Activated naive CD8-positive, alpha-beta T cell treated with anti-CD3 and anti-CD28 coated beads, Interleukin-2, amount 10 ng/mL, durations not matched to agents 7 days and 5 days (primary cell): ENCODE measurements at places on chromosomes 2 and 18. TPM values are rescaled to one million over a fixed set of nuclear protein-coding genes. Genes with fewer than 3 reads are reported as not detected.

GRCh38 chr2:69437751-69438154 is 518 bp upstream of the NFU1 start:
- H3K4me1 ChIP-seq: peaks cover 26% of the 10 kb centered on the region
- H3K27me3 ChIP-seq: no peaks in the 10 kb centered on the region
- H3K27ac ChIP-seq: peak overlapping the region; percentile 95
- peaks cover 15% of the 10 kb centered on the region for H3K36me3 ChIP-seq
- peak overlapping the region; percentile 84 for H3K4me3 ChIP-seq

DNA sequence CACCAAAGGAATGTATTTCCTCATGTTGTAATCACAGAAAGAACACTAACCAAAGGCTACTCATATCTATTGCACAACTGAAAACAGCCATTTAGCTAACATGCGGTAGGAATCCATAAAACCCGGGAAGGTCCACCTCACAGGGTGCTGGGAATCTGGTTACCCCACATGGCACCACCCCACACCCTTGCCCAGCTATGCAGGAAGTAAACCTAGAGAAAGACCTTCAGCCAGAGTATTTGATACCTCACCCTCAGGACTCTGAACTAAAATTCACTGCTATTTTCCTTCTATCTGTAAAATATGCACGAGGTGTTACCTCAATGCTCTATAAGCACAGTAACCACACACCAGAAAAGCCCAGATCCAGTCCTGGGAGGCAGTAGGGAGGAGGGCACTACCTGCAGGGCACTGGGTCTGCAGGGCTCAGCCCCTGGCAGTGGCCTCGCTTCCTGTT is 45.8 kb downstream of the PTPN2 start:
- no peak for DNase-seq
- H3K27me3 ChIP-seq: no peaks in the 10 kb centered on the region
- peaks cover 37% of the 10 kb centered on the region for H3K36me3 ChIP-seq

GRCh38 chr2:205107810-205108209 is 562.5 kb downstream of the PARD3B start:
- no peaks in the 10 kb centered on the region for H3K27me3 ChIP-seq
- H3K4me3 ChIP-seq: no peak overlapping the region
- DNase-seq: no peak
- no peak overlapping the region for H3K27ac ChIP-seq
- peaks cover 4% of the 10 kb centered on the region for H3K36me3 ChIP-seq

- H3K4me1 ChIP-seq: peaks cover 62% of the 10 kb centered on the region
- peaks cover 7% of the 10 kb centered on the region for H3K36me3 ChIP-seq
- H3K4me3 ChIP-seq: peak overlapping the region; percentile 89
- peak; percentile 72 for DNase-seq
- no peaks in the 10 kb centered on the region for H3K27me3 ChIP-seq
Observed at GRCh38 chr2:174682007-174682577, 82.2 kb downstream of the CHRNA1 start.

NYAP2 gene
- total RNA-seq: not detected

DNA sequence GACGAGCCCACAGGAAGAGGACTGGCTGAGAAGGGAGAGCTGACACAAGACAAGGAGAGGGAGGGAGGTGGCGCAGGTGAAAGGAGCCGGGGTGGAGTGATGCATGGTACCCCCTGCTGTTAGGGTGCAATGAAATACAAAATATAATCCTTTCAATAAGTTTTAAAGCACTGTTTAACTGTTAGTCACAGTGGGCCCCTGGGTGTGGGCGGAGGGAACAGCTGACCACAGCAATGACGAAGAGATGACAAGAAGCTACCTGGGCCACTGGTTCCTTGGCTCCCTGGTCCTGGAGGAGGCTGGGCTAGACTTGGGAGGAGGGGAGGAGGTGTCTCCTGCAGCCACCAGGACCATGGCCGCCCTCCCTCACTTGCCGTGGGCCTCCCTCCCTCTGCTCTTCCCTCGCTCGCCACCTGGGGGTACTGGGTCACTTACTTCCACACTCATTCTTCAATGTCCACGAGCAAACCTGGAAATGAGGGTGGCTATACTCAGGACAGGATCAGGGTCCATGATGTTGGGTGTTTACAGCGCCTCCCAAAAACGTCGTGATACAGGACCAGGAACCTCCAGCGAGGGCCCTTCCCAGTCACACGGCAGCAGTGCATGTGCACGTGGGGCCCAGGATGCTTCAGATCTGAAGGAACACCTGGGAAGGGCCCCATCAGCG is 196.1 kb downstream of the ANKRD30B start:
- H3K36me3 ChIP-seq: no peaks in the 10 kb centered on the region
- no peaks in the 10 kb centered on the region for H3K4me1 ChIP-seq
- no peak for DNase-seq
- no peak overlapping the region for H3K4me3 ChIP-seq
- no peaks in the 10 kb centered on the region for H3K27me3 ChIP-seq

SNED1 gene
- total RNA-seq: 14.5 TPM

DNA sequence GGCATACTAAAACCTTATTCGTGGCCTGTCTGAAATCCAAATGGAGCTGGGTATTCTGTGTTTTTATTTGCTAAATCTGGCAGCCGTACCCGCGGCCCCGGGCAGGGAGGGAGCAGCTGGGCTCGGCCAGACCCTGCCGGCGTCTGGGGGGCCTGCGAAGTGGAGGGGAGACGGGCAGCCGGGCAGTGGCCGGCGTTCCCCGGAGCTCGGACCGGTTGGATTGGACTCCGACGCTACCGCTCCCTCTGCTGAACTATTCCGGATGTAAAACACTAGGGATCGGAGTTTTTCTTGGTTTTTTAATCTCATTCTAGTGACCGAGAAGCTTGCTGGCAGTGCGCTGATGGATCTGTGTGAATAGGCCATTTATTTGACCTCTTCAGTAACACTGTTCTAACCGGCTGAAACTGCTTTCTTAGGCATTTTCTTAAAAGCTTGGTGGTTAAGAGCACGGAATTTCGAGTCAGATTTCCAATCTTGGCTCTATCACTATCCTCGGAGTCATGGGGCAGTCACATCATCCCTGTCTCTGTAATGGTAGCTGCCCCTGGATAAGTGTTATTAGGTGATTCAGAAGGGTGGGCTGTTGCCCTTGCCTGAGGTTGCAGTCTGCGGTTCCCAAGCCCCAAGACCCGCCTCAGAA is 694 bp downstream of the UNC50 start:
- DNase-seq: no peak
- H3K27ac ChIP-seq: peak overlapping the region; percentile 95
- H3K36me3 ChIP-seq: peaks cover 24% of the 10 kb centered on the region

- no peak overlapping the region for H3K4me3 ChIP-seq
- H3K27me3 ChIP-seq: peaks cover 4% of the 10 kb centered on the region
- no peaks in the 10 kb centered on the region for H3K36me3 ChIP-seq
Observed at GRCh38 chr18:61475931-61476330, 142.7 kb downstream of the CDH20 start.

FEV gene
- not detected for total RNA-seq

DNA sequence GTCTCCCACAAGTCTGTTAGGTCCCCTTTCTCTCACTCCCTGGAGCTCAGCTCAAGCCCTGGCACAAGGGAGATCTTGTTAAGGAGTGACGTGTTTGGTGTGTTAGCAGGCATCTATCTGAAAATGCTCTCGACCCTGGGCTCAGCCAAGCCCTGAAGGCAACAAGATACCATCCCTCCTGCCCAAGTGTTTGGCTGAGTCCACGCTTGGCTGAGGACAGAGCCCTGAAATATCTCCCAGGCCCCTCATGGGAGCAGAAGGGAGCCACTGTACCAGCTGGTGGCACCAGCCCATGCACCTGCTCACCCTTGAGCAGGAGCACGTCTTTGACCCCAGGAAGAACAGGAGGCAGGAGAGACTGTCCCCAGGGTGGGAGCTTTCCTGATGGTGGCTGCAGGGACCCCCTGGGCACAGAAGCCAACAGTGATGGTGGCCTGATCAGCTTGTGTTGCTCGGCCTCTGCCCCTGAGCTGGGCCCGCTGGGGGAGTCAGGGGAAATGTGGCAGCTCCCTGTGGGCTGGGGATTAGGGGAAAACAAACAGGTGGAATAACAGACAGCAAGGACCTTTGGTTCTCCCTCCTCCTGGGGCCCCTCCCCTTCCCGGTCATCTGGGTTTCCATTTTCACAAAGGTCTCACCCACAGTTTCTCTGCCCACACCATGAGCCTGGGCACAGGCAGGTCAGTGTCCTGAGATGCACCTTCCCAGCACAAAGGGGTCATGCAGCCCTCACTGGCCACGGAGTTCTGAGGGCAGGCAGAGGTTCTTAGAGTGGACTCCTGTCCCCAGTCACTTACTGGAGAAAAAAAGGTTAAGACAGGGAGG is 91.6 kb downstream of the RHOB start:
- H3K36me3 ChIP-seq: no peaks in the 10 kb centered on the region
- H3K4me3 ChIP-seq: no peak overlapping the region
- no peak overlapping the region for H3K27ac ChIP-seq

STPG4 gene
- total RNA-seq: 0.19 TPM

GRCh38 chr18:51463483-51464136 is 266.1 kb upstream of the MEX3C start:
- no peaks in the 10 kb centered on the region for H3K36me3 ChIP-seq
- no peak for DNase-seq
- peaks cover 13% of the 10 kb centered on the region for H3K27me3 ChIP-seq
- H3K4me3 ChIP-seq: no peak overlapping the region
- H3K27ac ChIP-seq: no peak overlapping the region
- no peaks in the 10 kb centered on the region for H3K4me1 ChIP-seq

DNA sequence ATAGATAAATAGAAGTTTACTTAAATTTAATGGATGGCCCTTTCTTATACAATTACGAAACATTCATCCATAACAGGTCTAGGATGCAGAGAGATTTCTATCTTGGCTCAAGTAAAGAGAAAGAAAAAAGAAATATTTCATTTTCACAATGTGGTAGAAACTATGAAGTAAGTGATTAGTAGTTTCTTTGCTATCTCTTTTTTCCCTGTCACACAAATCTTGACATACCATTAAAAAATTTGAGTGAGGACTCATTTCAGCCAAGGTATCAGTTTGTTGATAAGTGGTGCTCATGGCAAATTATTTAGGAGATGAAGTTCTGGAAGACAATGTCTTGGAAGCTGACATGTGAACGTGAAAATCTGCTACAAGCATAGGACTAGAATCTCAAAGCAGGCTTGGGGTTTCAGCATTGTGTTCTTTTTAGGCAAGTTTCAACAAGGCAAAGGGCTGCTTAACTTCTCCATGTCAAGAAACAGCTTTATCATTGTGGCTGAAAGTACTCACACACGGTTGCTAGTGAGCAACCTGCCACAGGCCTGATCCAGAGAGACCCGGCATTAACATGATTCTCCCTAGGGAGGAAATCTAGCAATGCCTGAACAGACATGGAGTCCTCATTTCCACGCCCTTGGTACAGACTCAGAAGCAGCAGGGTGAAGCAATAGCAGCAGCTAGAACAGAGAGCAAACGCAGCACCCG is 414.6 kb downstream of the DLGAP1 start:
- no peak overlapping the region for H3K4me3 ChIP-seq
- no peaks in the 10 kb centered on the region for H3K36me3 ChIP-seq
- no peaks in the 10 kb centered on the region for H3K4me1 ChIP-seq
- no peaks in the 10 kb centered on the region for H3K27me3 ChIP-seq

DNA sequence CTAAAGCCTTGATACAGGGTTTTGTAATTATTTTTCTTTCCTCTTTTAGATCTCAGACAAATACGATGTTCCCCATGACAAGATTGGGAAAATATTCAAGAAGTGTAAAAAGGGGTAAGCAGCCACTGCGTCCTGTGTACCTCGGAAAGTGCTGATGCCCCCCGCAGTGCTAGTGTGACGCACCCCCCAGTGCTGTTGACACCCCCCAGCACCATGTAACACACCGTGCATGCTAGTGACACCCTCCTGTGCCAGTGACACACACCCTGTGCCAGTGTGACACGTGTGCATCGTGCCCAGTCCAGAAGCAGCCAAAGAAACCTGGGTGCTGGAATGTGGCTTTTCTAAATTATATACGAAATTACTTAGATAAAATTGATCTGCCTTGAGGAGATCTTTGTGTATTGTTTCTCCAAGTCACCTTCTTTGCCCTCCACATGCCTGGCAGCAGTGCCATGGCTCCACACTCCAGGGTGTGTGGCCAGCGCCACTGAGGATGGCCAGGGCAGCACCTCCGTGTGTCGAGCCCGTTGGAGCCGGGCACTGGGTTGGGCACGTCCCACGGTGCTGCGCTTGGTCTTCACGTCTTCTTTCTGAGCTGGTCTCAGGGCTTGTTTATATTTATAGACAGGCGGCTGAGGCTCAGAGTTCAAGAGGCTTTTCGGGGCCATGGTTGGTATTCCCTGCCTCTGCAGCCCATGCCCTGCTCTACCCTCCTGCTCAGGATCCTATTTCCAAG is 44.3 kb upstream of the KLF11 start:
- peaks cover 1% of the 10 kb centered on the region for H3K4me1 ChIP-seq
- no peak overlapping the region for H3K4me3 ChIP-seq
- H3K27me3 ChIP-seq: peaks cover 9% of the 10 kb centered on the region
- no peaks in the 10 kb centered on the region for H3K36me3 ChIP-seq
- no peak overlapping the region for H3K27ac ChIP-seq
- DNase-seq: no peak

DNA sequence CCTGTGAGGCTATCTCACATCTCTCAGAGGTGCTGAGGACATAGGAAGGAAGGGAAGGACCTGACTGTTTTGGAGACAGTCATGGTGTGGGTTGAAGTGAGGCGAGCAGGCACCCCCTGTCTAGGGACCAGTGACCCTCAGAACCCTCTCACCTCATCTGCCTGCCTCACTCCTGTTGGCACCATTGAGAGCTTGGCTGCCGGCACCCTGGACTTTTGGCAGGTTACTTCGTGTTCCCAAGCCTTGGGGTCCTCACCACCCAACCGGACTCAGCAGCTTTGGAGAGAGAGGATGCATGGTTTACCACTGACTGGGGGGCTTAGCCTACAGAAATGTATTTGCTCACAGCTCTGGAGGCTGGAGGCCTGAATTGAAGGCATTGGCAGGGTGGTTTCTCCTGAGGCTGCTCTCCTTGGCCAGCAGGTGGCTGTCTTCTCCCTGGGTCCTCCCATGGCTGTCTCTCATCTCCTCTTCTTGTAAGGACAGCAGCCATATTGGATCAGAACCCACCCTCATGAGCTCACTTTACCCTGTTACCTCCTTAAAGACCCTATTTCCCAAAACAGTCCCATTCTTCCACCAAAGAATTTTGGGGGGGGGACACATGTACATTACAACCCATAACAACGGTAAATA is 142.0 kb downstream of the TSN start:
- H3K27me3 ChIP-seq: peaks cover 3% of the 10 kb centered on the region
- H3K4me3 ChIP-seq: no peak overlapping the region
- no peaks in the 10 kb centered on the region for H3K36me3 ChIP-seq
- no peak overlapping the region for H3K27ac ChIP-seq
- DNase-seq: no peak
